Calu3 (cell line): ENCODE measurements at places on chromosomes 11 and 22. TPM values are rescaled to one million over a fixed set of nuclear protein-coding genes. Genes with fewer than 3 reads are reported as not detected.

Gene OR51I1
- total RNA-seq = not detected in 2 replicates

Gene CLP1
- 15.2 and 18.6 TPM in 2 replicates for total RNA-seq

Gene SLC15A3
- 6.8 and 12.4 TPM in 2 replicates for total RNA-seq

Gene TRIM49
- total RNA-seq = not detected in 2 replicates

Gene OR8H3
- not detected in 2 replicates for total RNA-seq

Gene ART1
- total RNA-seq = not detected in 2 replicates

- DNase-seq = no peak
Observed at GRCh38 chr11:84313830-84314359, 1027.7 kb upstream of the CCDC90B start.

DNA sequence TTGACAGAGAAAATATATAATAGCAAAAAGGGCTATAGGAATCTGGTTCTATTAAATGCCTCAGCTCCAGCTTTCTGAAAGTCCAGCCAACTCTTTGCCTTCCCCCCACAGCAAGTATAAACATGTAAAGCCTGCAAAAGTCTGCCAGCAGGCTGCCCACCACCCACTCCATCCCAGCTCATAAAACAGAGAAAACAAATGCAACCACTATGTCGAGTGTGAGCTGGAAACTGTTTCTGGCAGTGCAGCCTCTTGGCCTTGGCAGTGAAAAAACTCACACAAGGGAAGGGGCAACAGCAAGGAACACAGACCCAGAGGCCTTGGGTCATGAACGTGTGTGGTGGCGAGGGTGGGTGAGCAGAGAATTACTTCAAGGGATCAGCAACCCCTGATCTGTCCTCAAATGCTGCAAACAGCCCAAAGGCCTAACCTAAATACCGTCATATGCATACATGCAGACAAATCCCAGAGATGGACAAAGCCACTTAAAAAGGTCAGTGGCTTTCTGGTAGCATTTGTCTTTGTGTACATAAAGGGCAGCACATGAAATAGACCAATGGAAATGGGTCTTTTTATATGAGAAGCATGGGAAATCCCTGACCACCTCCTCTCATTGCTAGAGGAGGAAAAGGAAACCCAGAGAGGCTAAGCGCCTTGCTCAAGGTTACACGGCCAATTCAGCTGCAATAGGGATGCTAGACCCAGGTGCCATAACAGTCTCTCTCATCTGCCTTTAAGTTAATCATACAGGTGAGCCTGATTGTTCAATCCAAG, 74.8 kb downstream of the NAT10 start:
- no peak for DNase-seq

- DNase-seq = no peak
Observed at GRCh38 chr22:38230108-38230825, 28.5 kb downstream of the MAFF start.

DNA sequence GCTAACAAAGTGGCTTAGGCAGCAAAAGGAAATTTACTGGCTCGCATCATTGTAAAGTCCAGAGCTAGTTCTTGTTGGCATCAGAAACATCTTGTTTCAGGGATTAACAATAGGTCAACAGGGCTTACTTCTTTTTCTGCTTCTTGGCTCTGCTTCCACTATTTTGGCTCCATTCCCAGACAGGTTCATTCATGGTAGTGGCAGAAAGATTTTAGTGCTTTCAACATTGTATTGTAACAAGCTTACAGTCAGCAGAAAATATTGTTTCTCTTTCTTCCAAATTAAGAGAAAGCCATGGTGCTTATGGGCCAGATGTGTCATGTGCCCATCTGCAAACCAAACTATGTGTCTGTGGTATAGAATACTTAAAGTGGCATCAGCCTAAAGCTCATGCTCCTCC, 315.6 kb downstream of the RAB38 start:
- DNase-seq = no peak

DNA sequence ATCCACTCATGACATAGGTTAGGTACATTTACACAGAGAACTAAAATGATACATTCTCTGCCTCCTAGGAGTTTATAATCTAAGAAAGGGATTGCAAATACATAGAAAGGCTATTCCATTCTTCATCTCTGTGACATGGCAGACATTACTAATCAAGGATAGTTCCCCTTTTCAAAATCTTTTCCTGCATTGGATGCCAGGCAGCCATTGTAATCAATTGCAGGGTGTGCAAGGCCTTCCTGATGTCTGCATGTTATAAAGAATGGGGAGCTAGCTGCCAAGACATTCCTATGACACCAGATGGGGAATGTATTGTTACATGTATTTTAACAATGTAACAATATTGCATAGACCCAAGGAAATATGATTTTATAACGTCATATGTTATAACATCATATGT, 82.0 kb downstream of the KIRREL3 start:
- DNase-seq = no peak

DNA sequence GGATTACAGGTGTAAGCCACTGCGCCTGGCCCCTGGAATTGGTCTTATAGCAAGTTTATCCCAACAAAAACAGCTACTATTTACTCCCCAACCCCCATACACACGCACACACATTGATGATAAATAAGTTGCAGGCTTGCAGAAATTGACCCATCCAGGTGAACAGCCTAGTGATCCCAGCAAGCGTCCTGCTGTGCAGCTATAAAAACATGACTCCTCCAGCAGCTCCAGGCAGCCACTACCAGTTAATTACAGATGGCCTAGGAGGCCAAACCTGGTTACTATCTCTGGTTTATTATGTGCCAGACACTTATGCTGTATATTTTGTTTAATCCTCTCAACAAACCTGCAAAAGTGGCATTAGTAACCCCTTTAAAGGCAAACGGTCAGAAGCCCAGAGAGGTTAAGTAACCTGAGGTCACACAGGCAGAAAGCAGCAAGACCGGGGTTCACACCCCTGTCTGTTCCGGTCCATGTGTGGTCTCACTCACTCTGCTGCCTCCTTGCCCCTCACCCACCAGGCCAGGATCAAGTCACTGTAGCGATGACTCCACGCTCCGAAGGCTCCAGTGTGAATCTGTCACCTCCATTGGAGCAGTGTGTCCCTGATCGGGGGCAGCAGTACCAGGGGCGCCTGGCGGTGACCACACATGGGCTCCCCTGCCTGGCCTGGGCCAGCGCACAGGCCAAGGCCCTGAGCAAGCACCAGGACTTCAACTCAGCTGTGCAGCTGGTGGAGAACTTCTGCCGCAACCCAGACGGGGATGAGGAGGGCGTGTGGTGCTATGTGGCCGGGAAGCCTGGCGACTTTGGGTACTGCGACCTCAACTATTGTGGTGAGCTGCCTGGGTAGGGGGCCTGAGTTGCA, 6.6 kb downstream of the F2 start:
- DNase-seq = no peak

GRCh38 chr11:81237139-81237538, 1496.5 kb downstream of the FAM181B start:
- DNase-seq = no peak

- peak; percentile 44 for DNase-seq
Observed at GRCh38 chr11:10350334-10350733, 45.5 kb downstream of the ADM start.

- peak; percentile 97 for DNase-seq
Observed at GRCh38 chr22:41367039-41367679, 14.6 kb upstream of the TEF start.

DNA sequence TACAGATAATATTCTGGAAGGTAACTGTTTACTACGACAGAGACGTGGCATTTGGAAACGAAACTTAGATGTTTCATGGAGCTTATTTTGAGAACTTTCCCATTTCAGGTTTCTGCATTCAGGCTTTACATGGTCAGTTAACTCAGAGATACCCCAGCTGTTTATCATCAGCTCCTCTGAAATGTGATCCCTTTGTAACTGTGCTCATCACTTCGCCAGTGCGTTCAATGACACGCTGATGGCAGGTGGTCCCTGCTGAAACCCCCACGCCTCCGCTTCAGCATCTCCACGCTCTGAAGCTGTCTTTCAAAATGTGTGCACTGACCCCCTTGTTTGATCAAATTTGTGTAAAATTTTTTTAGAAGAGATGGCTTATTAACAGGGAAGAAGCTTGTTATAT, 30.5 kb downstream of the ALG12 start:
- no peak for DNase-seq

DNA sequence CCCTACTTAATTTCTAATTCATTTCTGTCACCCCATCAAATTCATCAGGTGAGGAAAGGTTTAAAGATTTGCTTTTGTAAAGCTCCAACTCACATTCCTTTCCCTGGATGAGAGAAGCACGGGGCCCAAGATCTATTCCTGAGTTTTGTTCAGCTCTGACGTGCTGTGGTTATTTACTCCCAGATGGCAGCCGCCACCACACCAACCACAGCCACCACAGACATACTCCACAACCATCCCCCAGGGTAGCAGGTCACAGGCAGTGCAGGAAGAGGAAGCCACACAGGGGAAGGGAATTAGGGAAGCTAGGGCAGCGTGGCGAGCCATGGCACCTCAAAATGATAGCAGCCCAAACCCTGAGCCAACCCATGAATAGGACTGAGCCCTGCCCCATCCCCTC, 63.5 kb upstream of the CSNK2A3 start:
- DNase-seq = no peak

DNA sequence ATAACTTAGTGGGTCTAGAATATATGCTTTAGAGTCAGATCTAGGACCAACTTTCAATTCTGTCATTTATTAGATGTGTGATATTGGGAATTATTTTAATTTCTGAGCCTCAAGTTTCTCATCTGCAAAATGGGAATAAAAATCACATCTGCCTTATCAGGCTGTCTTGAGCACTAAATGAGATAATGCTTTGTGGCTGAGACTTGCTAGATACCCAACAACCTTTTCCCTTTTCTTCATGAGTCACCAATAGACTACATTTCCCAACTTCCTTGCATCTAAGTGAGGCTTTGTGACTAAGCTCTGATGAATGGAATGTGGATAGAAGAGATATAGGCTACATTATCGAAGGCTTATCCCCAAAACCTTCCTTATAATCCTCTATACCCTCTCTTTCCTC, 220.7 kb upstream of the SESN3 start:
- no peak for DNase-seq

DNA sequence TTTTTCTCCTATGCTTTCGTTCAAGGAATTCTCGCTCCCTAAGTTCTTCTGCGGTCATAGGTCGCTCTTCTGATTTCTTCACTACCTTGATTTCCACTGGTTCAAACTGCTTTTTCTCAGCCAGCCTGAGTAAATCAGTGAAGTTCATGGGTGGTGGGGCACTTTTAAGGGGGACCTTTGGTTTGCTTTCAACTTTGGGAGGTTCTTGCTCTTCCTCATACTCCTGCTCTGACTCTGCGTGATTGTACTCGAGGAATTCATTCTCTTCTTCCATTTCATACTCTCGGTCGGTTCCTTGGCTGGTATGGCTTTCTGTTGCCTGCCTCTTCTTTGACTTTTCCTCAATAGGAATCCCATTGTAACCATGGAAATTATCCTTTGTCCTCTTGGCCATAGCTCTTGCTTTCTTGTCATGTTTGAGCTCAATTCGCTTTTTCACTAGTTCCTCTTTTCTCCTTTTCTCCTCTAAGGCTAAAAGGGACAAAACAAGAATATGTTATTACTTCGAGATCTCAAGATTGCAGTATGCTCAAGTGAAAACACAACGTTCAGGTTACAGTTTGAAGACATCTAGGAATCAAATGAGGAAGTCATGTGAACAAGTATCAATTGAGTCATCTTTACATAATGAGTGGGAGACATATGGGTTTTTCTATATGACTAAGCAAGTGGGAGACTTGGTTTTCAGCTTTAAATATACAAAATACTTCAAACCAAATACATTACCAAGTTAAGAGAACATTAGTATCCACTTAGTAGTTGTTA, 16.2 kb downstream of the MISFA start:
- no peak for DNase-seq

GRCh38 chr22:25153961-25154666, 45.5 kb upstream of the CRYBB3 start:
- DNase-seq = peak; percentile 84

DNA sequence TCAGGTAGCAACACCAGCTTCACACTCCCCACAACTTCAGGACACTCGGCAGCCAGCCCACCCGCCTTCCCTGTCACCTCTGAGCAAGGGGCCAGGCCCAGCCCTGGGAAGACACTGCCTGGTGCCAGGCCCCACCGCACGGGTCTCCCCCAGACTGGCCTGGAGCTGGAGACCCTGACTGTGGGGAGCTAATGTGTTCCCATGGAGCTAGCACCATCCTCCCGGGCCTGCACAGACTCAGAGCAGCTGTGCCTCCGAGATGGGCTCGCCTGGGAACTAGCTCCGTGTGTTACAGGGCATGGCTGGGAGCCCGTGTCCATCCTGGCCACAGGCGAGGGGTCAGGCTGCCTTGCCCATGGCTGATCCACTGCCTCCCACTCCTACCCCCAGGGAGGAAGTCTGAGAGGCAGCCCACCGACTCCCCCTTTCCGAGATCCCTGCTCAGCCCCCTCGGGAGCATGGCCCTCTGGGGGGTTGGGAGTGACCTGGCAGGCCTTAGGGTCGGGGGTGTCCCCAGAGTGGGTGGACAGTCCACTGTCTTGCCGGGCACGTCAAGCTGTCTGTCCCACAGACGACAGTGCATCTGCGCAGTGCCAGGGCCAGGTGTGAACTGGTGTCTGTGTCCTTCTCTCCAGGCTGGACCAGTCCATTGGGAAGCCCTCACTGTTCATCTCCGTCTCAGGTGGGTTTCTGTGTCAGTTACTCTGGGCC, 76.7 kb upstream of the KCNQ1OT1 start:
- DNase-seq = no peak

DNA sequence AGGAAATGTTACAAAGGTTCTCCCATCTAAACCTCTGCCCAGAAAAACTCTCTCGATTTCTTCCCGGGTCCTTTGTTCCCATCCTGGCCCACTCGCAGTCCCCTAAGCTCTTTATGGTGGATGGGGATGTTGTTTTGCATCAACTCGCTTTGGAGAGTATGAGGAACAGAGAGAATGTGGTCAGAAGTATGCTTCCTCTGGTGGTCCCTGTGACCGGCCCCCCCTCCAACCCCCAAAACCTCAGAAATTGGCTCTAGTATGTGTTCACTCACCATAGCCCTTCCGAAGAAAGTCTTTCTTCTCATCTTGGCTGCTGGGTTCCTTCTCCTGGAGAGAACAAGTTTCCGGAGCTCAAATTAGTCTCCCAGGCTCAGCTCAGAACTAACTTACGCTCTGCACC, 54.4 kb downstream of the GRAMD1B start:
- no peak for DNase-seq

- DNase-seq = peak; percentile 91
Observed at GRCh38 chr22:25120093-25120561, 79.5 kb upstream of the CRYBB3 start.

- no peak for DNase-seq
Observed at GRCh38 chr22:37173709-37174108, 14.3 kb downstream of the C1QTNF6 start.

DNA sequence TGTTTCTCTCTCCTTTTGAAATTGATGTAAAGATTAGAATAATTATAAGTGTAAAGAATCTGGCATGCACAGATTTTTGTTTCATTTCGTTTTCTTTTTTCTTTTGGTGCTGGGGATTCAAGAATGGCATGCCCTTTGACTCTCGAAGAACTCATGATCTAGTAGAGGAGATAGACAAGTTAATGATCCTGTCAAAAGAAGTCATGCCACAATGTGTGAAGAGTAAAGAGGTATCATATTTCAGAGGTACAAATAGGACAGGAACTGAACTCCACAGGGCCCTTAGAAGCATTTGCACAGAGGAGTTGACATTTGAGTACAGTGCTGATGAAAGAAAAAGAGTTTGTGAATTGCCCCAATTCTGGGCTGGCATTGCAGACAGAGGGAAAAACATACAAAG, 708.0 kb upstream of the ARHGAP42 start:
- DNase-seq = no peak

GRCh38 chr11:35524780-35525179, 636 bp downstream of the PAMR1 start:
- DNase-seq = no peak
